ENCODE measurements at places on chromosomes 11 and 22.

GRCh38 chr11:120289426-120289825 is 35.7 kb upstream of the TLCD5 start:
- DNase-seq, result no peak

- DNase-seq, result no peak
These were observed 48.4 kb downstream of the CHST1 start for GRCh38 chr11:45616802-45617549.

DNA sequence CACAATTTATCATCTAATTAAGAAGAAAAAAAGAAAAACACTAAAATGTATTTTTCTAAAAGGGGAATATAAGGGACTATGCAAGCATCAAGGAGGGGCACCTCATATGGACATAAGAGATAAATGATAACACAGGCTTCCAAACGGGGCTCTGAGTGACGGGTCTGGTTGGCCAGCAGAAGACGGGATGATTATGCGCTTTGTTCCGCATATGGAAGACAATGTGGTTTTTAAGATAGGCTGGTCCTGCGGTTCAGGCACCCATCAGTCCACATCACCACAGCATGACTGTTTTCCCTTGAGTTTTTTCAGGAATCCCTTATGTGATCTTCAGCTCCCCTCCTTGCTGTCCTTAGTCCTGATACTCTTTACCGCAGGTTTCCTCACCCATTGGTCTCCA is 404.6 kb downstream of the OPCML start:
- no peak for DNase-seq

- no peak for DNase-seq
These were observed 8.5 kb upstream of the GRAMD1B start for GRCh38 chr11:123421589-123421988.

GRCh38 chr11:70332567-70332966 is 62.1 kb downstream of the PPFIA1 start:
- no peak for DNase-seq

Data from activated effector memory CD4-positive, alpha-beta T cell treated with Interleukin-2 at 50 U/mL for 16 hours (primary cell).